Neural crest cell (in vitro differentiated cells): ENCODE measurements at places on chromosomes 12 and 14.

GRCh38 chr12:106915635-106916026, 40.1 kb upstream of the TMEM263 start:
- no peak for DNase-seq

GRCh38 chr14:103247169-103247606, 86.8 kb upstream of the EIF5 start:
- DNase-seq, result no peak

DNA sequence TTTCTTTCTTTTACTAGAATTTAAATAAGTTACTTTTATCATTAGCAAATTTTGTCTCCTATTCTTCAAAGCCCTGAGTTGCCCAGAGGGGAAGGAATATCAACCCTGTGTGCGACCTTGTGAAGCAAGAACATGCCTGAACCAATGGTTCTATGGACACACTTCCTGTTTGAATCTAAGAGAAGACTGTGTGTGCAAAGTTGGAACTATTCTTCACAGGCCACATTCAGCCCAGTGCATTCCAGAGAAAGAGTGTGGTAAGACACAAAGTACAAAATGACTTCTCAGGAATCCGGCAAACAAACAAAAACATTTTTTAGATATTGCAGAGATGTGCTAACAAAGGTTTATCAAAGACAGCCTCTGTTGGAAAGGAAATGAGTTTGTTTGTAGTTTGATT, 90.8 kb upstream of the PTPRQ start:
- DNase-seq, result no peak

DNA sequence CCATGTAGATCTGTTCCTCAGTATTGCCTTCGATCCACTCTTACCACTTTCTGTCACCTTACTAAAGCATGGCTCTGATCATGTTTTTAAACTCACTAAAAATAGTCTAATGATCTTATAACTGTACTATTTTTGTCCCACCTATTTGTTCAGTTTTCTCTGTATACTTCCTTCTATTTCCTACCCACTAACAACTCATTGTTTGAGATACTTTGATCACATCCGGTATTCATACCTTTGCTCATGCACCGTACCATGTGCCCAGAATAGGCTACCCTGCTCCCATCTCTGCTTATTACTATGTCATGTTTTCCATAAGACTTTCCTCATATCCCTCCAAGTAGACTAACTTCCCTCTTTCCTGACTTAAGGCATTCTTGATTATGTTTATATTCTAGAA, 128.6 kb downstream of the MED13L start:
- DNase-seq, result no peak

GRCh38 chr14:98947911-98948595, 323.9 kb downstream of the BCL11B start:
- DNase-seq, result no peak

GRCh38 chr14:100066962-100067361, 1.7 kb downstream of the EVL start:
- no peak for DNase-seq

DNA sequence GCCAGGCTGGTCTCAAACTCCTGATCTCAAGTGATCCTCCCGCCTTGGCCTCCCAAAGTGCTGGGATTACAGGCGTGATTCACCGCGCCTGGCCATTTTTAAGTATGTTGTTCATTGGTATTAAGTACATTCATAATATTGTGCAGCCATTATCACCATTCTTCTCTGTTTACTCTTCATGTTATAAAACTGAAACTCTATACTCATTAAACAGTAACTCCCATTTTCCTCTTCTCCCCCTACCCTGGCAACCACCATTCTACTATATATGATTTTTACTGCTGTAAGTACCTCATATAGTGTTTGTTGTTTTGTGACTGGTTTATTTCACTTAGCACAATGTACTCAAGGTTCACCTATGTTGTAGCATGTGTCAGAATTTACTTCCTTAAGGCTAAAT, 23.1 kb downstream of the METAP2 start:
- no peak for DNase-seq

DNA sequence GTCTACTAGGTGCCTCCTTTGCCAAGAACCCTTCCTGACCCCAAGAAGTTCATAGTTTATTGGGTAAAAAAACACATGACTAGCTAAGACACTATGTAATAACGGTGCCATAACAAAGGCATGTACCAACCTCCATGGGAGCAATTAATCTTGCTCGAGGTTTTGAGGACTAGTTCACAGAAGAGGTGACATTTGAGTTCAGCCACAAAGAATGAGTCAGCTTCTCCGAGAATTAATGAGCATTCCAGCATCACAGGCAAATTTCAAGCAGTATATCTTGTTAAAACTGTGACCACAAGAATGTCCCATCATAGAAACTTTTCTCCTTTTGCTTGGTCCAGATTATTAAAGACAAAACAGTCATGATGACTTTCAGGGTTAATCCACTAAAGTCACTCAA, 113.0 kb upstream of the RAP1B start:
- no peak for DNase-seq

DNA sequence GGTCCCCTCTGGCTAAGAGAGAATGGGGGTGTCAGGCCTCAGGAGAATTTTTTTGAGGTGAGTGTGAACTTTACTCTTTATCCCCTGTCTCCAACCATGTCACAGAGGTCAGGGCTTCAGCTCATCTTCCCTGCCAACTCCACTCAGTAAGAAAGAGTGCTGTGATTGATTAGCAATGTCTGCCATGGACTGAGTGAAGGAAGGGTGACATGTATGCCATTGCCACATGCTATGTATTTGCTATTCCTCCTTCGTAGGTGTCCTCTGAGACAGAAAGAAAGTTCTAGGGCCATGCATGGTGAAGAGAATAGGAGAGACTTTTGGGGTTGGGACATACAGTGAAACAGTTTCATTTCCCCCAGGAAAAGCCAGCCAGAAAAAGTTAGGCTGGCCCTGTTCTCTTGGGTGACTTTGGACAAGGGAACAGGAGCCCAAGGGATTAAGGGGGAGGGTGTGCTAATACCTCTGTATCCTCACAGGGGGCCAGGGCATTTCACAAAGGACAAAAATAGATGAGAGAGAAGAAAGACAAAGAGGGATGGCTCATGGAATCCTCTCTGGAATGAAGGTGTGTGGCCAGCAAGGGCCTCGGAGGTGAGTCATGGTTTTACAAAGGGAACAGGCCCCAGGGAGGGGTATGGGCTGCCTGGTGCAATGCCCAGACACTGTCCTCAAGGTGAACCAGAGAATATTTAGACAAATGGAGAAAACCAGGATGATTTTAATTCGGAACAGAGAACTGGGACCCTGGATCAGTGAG, 13.9 kb upstream of the MYL2 start:
- DNase-seq, result no peak

- DNase-seq, result peak; percentile 76
These were observed 132.6 kb upstream of the PLEKHG7 start for GRCh38 chr12:92570056-92570753.

DNA sequence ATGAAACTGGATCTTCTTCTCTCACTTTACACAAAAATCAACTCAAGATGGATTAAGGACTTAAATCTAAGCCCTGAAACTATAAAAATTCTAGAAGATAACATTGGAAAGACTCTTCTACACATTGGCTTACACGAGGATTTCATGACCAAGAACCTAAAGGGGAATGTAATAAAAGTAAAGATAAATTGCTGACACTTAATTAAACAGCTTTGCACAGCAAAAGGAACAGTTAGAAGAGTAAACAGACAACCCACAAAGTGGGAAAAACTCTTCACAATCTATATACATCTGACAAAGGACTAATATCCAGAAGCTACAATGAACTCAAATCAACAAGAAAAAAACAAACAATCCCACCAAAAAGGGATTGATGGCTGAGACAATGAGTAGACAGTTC, 74.4 kb downstream of the BLTP3B start:
- no peak for DNase-seq

DNA sequence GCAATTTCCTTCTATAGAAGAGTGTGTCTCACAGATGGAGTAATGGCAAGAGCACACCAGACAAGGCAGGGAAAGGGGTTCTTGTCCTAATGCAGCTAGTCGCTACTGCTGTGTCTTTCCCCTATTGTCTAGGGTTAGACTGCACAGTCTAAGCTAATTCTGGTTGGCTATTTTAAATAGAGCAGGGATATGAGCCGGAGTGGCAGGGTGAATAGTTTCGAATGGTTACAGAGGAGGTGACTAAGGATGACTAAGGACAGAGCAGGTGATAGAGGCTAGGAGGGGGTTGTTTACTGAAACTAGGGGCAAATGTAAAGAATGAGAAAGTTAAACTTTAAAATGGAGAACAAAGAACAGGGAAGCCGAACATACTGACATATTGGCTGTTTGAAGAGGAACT, 25.6 kb upstream of the CPNE8 start:
- DNase-seq, result no peak

GRCh38 chr14:35320472-35320871, 28.3 kb downstream of the PSMA6 start:
- no peak for DNase-seq

GRCh38 chr12:110819646-110820045, 27.1 kb upstream of the CCDC63 start:
- no peak for DNase-seq

DNA sequence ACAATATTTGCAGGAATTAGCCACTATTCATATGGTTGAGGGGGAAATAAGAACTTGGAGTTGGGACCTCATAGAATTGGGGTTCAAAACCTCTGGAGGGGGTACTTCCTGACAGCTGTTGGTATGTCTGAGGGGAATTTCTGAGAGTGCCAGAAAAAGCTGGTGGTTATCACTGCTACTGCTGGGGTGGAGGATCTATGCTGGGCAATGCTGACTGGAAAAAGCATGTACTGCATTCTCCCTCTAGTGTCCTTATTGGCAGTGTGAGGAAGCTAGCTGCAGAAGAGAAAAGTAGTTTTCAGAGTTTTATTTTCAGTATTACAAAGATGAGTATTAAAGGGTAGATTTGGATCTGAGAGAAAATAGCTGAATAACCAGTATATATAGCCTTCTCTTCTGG, 88.8 kb downstream of the FUT8 start:
- DNase-seq, result no peak

GRCh38 chr14:75392686-75393641, 34.9 kb upstream of the JDP2 start:
- no peak for DNase-seq

GRCh38 chr12:87008785-87009384, 752.7 kb upstream of the MGAT4C start:
- no peak for DNase-seq

- no peak for DNase-seq
These were observed 6.0 kb downstream of the TMEM229B start for GRCh38 chr14:67482231-67483164.

DNA sequence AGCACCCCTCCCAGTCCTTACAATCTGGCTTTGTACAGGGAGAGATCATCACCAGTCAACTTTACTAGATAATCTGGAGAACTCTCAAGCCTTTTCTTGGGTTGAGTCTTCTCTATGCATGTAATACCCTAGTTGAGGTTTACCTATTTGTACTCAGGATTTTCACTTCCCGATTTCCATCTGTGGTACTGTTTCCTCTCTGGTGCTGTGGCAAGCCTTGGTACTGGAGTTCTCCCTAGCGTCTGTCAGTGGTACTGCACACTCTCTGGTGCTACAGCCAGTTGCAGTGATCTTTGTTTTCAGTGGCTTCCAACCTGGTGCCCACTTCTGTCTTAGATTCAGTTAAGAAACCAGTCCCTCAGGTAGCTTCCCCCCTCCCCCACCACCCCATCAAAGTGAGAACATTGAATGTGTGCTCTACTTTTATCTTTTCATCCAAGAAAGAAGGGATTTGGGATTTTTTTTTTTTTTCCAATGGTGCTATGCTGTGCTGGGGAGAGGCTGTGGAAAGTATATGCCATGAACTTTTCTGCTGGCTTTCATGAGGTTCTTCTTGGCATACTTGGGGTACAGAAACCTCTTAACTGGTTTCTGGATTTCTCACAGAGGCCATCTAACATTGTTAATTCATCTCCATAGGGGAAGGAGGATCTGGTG, 69.4 kb upstream of the EVL start:
- peak; percentile 54 for DNase-seq

DNA sequence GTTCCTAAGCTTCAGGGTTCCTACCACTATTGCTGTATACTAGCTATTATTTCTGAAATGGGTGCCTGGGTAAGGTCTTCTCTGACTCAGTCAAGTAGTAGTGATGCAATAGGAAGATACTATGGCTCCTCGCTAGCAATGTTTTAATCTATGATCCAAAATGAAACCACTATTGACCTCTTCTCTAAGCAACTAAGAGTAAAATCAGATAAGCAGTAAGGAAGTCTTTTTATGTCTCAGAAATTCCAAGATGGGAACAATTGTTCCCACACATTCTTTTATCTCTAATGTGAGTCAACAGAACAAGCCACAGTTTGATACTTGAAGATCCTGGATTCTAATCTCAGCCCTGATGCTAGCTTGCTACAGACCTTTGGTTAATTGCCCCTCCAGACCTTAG, 45.1 kb downstream of the AREL1 start:
- no peak for DNase-seq

DNA sequence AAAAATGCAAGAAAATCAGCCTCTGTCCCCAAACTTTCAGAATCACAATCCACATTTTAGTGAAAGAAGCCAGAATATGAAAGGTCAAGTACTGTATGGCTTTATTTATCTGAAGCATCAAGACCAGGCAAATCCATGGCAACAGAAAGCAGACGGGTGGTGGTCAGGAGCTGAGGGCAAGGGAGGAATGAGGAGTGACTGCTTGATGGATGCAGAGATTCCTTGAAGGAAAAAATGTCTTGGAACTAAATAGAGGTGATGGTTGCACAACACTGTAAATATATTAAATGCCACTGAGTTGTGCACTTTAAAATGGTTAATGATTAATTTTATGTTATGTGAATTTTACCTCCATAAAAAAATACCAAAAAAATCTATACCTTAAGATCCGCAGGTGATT, 165.1 kb downstream of the GXYLT1 start:
- DNase-seq, result no peak

- no peak for DNase-seq
These were observed 69.3 kb downstream of the ETV6 start for GRCh38 chr12:11718768-11719253.

GRCh38 chr14:54775486-54776140, 127.0 kb downstream of the GCH1 start:
- no peak for DNase-seq

- DNase-seq, result peak; percentile 82
These were observed at the start of gene ARL1 for GRCh38 chr12:101407436-101408345. Gene ARL1, minus strand, starts transcription at chr12:101407772. Its CDS starts 127 bp downstream, at chr12:101407645.

DNA sequence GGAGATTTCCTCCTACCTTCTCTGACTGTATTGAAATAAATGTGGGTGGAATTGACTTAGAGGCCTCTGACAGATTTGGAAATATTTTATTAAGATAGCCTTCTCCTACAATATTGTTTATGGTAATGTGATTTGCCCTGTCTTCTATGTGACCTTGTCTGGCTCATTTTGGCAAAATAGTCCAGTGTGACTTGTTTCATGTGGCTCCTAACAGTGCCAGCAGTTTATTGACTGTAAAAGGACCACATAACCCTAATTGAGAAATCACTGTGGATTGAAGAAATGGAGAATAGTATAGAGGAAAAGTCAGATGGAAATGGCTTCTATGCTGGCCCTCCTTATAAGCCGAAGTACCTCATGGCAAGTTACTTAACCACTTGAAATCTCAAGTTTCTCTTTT, 170.9 kb upstream of the PTPRQ start:
- no peak for DNase-seq

GRCh38 chr12:26512213-26512612, 316.8 kb downstream of the SSPN start:
- DNase-seq, result no peak

GRCh38 chr14:23141706-23142444, 22.8 kb upstream of the CEBPE start:
- DNase-seq, result no peak
